ENCODE measurements at places on chromosomes 6 and 20.
A peak's percentile ranks its signal among the peaks of the same experiment; 100 is the strongest.

DNA sequence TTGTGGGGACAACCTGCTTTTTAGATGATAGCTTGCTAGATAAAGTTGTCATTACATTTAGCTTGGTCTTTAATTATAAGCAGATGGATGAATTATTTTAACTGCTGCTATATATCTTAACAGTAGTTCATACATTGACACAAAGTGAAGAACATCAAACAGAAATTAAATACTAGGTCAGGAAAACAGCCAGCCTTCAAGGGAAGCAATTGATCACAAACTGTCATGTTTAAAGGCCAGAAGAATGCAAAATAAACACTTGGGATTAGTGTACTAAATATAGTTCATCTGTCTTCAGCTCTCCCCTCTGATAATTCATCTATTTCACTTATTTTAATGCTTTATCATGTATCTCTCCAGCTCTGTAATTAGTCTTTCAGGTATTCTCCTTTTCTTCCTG, 225.1 kb upstream of the FERMT1 start:
- DNase-seq: no peak

DNA sequence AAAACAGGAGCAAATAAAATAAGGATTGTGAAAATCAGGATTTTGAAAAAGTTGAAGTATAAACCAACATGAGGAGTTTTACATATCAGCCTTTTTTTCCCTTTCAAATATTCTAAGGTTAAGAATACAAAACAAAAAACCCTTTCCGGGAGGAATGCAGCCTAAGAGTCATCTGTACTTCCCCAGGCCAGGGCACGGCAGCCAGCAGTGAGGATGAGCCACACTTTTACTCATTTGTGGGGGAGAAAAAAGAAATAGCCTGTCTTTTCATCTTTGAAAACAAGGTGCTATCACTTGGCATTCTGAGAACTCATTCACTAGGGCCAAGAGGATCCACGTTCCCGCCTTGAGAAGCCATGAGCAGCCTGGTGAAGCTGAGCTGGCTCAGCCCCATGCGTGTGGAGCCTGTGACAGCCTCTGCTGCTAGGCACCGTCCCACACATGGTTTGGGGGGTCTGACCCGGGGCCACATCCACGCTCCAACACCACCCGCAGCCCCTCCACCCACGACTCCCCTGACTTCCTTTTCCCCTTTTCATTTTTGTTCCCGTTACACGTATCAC, 11.2 kb downstream of the SLC22A1 start:
- DNase-seq: peak; percentile 3

DNA sequence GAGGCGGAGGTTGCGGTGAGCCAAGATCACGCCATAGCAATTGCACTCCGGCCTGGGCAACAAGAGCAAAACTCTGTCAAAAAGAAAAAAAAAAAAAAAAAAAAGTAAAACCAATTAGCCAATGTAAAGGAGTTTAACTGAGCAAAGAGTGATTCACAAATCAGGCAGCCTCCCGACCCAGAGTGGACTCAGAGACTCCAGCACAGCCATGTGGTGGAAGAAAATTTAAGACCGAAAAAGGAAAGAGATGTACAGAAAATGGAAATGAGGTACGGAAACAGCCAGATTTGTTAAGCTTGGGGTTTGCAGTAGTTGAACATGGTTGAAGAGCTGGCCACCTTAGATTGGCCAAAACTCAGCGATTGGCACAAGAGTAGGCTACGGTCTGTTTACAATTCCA, 51.4 kb downstream of the ERMARD start:
- DNase-seq: no peak

DNA sequence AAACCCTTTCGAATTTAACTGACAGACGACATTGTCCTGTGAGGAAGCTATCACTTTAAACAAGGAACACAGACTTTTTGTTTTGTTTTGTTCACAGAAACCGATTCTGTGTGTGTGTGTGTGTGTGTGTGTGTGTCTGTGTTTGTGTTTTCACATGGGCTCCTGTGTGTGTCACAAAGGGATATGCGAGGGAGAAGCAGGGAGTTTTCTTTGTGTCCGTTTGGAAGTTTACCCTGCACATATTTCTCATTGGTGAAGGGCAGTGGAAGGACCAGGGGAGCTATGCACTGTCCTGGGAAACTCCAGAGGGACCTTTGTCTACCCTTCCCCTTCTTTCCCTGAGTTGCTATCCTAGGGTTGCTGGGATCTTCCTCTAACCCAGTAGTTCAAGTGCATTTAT, 17.7 kb downstream of the POM121L2 start:
- DNase-seq: no peak

DNA sequence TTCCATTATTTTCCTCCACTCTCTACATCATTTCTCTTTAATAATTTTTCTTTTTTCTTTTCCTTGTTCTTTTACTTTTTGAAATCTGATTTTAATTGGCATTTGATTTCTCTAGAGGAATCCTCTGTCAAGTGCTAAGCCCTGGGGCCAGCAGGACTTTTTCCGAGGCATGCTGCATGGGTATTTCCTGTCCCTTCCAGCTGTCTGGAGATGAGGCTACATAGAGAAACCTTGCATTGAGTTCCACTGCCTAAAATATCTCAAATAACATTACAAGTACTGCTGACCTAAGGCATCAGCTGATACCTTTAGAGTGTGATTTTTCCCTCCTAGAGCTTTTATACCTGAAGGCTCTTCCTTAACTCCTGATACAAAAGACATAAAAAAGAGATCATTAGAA, 6.2 kb downstream of the RNF217 start:
- no peak for DNase-seq

DNA sequence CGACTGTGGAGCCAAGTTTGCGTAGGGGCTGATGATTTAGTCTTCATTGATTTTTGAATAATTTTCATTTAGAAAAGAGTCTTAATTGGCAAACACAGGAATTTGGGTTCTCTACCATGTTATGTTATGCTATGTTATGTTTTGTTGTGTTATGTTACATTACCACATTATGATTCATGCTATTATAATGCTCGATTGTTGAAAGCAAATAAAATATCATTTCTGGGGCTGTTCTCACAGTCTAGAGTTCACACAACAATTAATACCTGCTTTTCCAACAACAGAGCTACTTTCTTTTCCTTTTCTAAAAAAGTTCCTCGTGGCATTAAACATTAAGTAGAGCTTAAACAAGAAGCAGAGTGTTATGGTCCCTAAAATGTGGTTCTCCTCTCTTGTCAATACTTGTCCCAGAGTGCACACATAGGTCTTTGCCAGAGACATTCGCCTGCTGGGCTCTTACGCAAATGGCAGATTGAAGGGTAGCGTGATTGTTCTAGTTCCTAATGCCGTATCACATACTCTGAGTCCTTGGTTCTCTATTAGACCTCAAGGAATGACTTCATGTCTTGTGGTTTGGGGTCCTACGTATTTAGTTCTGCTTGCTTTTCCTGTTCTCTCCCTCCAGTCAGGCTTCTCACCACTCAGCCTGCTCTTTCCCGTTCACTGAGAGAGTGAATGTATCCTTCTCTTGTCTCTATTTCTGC, 370.3 kb downstream of the CD109 start:
- no peak for DNase-seq

DNA sequence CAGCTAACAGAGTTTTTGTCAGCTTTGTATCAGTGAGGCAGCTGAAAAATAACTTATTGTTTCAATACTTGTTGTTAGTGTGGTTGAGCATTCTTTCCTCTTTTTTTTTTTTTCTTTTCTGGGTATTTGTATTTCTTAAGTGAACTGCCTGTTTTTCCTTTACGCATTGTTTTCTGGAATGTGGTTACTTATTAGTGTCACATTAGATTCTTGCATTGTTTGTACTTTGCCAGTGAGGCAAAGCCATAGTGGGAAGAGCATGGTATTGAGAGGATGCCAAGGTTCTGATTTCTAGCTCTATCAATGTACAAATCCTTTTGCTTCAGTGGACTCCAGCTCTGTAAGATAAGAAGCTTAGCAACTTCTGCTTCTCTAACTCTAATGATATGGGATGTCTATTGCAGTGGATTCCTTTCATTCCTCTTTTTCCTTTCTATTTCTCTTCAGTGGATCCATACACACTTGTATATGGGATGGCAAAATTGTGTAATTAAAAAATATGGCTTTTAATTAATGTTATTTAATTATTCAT, 3.9 kb downstream of the CDKAL1 start:
- no peak for DNase-seq

DNA sequence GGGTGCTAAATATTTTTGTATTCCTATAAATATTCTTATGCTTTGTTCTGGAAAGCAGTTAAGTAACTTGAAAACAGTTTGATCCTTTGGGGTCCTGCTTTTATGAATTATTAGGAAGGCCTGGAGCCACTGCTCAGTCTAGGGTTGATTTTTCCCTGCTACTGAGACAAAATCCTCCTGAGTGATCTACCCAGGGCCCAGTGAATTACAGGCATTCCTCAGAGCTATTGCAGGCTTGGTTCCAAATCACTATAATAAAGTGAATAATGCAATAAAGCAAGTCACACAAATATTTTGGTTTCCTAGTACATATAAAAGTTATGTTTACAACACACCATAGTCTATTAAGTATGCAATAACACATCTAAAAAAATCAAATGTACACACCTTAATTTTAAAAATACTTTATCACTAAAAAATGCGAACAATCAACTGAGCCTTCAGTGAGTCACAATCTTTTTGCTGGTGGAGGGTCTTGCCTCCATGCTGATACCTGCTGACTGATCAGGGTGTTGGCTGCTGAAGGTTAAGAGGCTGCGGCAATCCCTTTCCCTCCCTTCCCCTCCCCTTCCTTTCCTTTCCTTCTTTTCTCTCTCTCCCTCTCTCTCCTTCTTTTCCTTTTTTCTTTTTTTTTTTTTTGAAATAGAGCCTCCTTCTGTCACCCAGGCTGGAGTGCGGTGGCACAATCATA, 43.0 kb downstream of the DNAAF9 start:
- no peak for DNase-seq

- no peak for DNase-seq
These were observed 379 bp downstream of the CABLES2 start for GRCh38 chr20:62406635-62407176.

DNA sequence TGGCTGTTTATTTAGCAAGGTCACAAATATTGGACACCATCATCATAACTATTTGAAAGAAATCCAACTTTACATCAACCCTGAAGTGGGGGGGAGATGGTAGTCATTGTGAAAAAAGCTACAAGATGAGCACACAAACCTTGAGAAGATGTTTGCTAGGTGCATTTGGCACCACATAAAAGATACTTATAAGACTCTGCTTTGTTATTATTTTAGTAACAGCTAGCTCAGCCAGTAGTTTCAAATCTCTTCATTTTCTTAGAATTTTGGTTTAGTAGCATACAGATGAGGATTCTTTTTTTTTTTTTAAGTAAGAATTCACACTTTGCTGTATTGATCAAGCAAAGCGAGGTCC, 14.4 kb downstream of the ADTRP start:
- DNase-seq: no peak

GRCh38 chr6:36683145-36683655, 4.7 kb downstream of the CDKN1A start:
- no peak for DNase-seq

GRCh38 chr6:11345536-11345935, 113.1 kb upstream of the NEDD9 start:
- DNase-seq: no peak

GRCh38 chr6:136499370-136499769, 50.9 kb downstream of the MAP7 start:
- no peak for DNase-seq

- no peak for DNase-seq
These were observed 6.0 kb downstream of the CST7 start for GRCh38 chr20:24955045-24955444.

GRCh38 chr6:24205020-24205492, 79.0 kb downstream of the NRSN1 start:
- no peak for DNase-seq

DNA sequence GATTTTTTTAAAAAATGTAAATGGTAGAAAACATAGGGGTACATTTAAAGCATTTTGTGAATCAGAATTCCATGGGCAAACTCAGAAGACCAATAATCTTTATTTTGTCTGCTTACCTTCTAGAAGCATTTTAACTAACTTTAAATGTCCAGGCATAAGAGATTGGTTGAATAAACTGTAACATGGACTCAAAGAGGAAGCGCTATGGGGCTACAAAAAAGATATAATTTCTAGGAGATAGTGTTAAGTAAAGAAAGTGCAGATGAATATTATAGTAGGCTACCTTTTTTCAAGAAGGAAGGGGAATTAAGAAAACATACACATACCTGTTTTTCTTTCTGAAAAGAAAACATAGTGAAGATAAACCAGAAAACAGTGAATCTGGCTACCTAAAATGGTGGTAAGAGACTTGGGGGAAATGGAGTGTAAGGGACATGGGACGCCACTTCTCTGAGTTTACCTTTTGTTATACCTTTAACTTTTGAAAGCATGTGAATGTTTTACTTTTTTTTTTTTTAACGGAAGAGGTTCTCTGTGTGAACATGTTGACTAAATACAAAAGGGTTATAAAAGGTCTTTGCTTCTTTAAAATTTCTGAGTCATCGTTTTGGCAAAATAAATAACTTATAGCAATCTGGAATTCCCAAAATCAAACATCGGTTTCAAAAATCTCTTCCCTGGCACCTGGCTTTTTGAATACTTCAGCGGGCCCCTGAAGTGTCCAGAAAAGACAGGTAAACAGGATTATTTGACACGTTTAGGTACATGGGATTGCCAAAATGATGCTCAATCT, 133.4 kb downstream of the OR2B2 start:
- DNase-seq: no peak

GRCh38 chr20:38748861-38749149, 545 bp downstream of the ACTR5 start:
- no peak for DNase-seq

DNA sequence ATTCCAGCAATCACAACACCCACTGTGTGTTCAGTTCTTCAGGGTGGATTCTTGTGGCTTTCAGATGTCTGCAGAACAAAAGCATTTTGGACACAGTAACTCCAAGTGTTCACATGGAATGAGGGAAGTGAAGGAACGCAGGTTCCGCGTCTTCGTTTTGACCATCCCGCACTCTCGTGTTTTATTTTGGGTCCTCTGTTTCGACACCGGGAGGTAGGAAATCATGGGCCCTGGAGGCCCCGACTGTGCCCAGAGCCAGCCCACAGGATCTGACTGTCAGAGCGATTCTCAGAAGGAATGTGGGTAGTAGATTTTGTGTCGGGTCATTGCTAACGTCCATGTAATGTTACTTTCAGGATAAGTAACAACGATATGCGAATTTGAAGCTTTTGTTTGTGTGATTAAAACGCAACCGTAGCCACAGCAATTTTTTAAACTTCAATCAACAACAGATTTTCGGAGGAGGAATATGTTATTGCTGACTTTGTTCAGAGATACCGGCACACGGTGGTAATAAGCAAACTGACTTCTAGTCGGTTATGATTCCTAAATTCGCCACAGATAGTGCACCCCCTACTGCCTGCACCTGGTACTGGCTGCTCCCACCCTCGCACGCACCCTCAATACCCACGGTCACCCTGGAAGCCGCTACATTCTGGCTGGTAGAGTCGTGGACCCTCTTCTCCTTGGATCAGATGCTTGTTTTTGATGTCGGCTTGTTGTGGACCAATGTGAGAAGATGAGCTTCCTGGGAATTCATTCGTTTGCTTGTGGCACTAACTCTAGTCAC, 10.5 kb downstream of the NPEPL1 start:
- DNase-seq: no peak

GRCh38 chr6:160861824-160862223, 129.7 kb upstream of the MAP3K4 start:
- no peak for DNase-seq

GRCh38 chr20:1802385-1803060, 92.7 kb upstream of the SIRPA start:
- no peak for DNase-seq

All from AG09309 (cell line).